CMK (cell line): ENCODE measurements at places on chromosomes 4 and X.

- DNase-seq, result no peak
Observed at GRCh38 chr4:124854968-124855367, 142.4 kb upstream of the ANKRD50 start.

GRCh38 chr4:143017210-143017609 is 167.5 kb upstream of the USP38 start:
- DNase-seq, result no peak

DNA sequence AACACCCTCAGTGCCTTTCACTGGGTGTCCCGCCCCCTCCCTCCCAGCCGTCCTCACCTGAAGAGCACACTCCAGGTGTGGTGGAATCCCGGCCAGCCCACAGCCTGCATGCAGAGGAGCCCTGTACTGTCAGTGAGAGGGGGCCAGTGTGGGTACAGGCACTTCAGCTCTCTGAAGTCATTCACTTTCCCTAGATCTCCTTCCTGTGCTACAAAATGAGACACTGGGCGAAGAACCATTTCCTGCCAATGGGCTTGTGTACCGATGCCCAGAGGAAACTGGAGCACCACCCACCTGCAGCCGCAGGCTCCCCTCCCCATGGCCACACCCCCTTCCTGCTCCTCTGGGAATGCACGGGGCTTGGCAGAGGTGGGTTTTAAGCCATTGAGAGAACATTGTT is 73.9 kb upstream of the C4orf50 start:
- no peak for DNase-seq

GRCh38 chr4:155179216-155179615 is 29.2 kb upstream of the NPY2R start:
- DNase-seq, result no peak

DNA sequence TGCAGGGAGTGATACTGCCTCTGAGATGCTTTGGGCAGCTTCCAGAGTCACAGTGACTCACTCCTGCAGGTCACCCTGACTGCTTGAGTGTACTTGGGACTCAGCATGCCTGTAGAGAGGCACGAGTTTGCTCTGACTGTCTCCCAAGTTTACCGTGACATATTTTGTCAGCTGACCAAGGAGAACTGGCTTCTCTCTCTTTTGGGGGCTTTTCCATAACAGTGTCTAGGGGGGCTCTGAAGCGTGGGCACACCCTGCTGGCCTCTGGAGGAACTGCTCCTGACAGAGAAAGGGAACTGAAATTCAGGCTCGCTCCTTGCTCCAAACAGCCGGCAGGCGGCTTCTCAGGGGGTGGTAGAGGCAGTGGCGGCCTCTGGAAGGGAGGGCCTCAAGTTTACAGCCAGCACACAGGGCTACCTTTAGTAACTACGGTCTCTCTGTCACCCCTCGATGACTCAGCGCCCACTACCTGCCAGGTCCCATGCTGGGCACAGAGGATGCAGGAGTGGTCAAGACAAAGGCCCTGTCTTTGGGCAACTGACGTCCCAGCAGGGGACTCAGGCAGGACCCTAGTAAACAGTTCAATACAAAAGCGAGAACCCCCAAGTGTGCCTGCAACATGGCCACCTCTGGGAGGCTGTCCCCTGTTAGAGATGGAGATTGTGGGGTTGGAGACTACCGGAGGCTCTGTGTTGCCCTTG is 17.8 kb downstream of the ZNF185 start:
- DNase-seq, result no peak

GRCh38 chrX:15471028-15471427 is 22.1 kb downstream of the PIR start:
- DNase-seq, result no peak

GRCh38 chrX:155246748-155247147 is 17.5 kb downstream of the RAB39B start:
- DNase-seq, result no peak

GRCh38 chr4:70930530-70931256 is 28.5 kb downstream of the MOB1B start:
- no peak for DNase-seq

DNA sequence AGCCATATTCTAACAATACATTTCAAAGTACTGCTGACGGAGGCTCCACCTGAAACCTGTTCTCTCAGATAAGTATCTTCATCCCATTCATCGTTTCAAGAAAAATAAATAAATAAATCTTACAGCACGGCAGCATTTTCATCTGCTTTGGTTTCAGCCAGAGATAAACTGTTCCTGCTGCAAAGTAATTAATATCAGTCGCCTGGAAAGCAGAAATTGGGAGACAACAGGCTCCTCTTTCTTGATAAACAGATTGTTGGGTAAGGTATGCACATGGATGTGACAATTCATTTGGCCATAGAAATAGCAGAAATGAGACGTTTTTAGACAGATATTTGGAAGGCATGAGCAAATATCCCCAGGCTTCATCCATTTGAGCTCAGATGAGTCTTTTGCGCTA is 110.4 kb downstream of the PPARGC1A start:
- DNase-seq, result no peak

- no peak for DNase-seq
Observed at GRCh38 chr4:153464068-153464467, 2.1 kb upstream of the TMEM131L start.

- DNase-seq, result no peak
Observed at GRCh38 chrX:20320461-20321159, 53.9 kb upstream of the RPS6KA3 start.

GRCh38 chrX:68204521-68205038 is 228.7 kb downstream of the OPHN1 start:
- no peak for DNase-seq

GRCh38 chr4:112978691-112979472 is 70.6 kb upstream of the ANK2 start:
- no peak for DNase-seq

GRCh38 chrX:50206753-50207152 is 2.2 kb downstream of the CCNB3 start:
- no peak for DNase-seq

DNA sequence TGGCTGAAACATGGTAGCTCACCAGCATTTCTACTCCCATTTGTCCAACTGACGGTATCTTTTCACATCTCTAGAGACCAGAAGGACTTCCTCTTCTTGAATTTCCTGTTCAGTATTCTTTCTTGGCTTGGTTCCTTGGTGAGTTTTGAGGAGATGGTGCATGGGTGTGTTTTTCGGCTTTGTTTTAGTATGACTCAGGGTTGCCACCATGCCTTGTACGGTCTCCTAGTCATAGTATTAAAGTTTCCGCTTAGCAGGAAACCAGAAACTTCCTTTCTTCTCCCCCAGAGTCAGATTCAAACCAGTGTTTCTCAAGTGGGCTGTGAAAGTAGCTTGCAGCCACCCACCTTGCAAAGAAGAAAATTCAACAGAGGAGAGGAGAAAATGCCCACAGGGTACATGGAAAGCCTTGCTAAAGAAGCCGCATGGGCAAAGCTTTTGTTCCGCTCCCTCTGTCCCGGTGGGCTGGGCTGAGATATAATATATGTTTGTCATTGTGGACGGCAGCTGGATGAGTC is 5.7 kb downstream of the CD99 start:
- DNase-seq, result peak; percentile 50

- DNase-seq, result no peak
Observed at GRCh38 chr4:41432881-41433280, 105.1 kb upstream of the LIMCH1 start.

DNA sequence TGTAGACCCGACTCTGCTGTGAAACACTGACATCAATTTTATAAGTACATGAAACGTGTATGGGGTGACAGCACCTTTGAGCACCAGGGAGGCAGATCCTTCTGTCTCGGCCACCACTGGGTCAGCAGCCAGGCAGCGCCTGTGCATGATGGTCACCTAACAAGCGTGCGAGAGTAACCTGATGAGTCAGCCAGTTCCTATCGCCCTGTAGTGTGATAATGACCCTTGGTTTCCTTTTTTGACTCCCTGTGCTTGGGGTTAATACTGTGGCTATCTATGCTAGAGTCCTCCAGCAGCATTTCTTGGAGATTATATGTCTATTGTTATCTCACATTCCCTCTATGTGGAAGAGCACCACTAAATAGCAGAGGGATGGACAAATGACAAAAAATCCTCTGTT is 101.6 kb downstream of the NPNT start:
- DNase-seq, result peak; percentile 64

GRCh38 chr4:120725639-120726580 is 196.6 kb downstream of the PRDM5 start:
- no peak for DNase-seq

DNA sequence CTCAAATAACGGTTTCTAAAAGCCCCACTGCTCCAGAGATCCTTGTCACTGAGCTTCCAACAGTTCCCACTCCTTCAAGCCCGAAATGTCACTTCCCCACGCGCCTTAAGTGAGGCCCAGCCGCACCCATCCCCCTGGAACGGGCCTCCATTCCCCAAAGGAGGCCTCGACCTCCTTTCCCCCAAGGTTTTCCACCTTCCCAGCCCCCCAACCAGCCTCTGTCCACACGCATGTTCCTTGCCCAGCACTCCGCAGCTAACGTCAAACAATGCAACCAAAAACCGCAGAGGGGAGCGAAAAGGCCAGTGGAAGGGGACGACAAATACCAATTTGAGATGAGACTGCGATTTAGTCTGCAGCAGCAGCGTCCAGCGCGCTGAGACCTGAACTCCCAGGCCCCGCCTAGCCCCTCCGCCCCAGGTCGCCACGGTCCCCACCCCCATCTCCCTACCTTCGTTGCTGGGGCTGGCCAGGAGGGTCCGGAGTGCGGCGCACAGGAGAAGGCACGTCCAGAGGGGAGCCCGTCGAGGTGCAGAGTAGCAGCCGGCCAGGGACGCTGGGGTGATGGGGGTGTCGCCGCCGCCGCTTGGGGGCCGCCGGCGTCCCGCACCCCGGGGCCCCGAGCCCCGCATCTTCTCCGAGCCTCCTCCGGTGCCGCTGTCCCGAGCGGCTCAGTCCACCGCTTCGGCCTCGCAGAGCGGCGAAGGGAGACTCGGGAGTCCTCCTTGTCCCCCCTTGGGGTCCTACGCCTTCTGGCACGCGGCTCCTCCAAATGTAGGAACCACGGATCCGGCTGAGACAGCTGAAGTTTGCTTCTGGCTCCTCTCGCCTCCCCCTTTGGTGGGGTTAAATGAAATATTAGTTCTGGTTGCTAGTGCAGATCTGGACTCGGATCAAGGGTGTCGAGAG is 924 bp downstream of the EPHA5 start:
- DNase-seq, result no peak

DNA sequence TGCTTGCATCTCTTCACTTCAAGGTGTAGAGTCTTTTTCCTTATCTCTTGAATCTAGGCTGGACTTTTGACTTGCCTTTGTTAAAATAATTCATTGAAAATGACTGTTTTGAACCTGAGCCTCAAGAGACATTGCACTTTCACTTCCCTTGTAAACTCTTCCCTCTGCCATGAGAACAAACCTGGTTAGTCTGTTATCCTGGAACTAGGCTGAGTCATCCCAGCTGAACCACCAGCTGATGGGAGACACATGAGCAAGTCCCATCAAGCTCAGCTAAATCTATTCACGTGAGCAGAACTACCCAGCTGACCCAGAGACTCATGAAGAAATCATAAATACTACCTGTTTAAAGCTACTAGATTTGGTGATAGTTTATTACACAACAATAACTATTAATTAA is 202.3 kb upstream of the CENPE start:
- DNase-seq, result no peak

DNA sequence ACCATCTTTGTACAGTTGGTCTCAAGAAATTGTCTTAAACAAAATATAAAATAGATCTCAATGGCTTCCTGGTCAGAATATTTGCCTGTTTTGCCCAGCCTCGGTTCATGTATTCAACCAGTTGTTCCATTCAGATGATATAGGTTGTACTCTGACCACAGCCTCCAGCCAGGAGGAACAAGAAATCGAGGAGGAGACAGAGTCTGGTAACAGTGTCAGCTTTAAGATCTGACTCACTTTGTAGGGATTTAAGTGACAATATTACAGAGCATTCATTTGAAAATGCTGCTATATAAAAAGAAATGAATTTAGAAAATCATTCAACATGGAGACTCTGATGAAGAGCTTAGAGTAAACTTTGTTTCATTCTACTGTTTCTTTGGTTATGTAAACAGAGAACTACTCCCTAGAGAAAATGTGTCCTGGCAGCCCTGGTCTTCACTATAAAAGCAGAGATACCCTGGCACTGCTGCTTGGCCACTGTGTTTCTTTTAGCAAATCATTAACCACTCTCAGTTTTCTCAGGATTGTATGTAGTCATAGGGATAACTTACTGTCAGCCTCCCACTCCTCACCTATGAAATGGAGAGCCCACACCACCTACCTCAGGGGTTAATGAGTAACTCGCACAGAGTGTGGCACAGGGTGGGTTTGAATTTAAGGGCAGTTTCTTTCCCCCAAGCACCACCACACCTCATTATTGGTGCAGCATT is 53.5 kb downstream of the PAGE2 start:
- no peak for DNase-seq

- no peak for DNase-seq
Observed at GRCh38 chr4:169921732-169922131, 104.5 kb downstream of the MFAP3L start.

DNA sequence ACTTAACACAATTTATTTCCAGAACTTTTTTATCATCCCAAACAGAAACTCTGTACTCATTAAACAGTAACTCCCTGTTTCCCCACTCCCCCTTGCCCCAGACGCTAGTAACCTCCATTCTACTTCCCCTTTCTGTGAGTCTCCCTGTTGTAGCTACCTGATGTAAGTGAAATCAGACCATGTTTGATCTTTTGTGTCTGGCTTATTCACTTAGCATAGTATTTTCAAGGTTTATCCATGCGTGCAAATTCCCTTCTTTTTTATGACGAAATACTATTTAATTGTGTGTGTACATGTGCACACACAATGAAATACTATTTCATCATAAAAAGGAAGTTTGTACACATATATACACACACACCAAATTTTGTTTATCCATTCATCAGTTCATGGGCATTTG is 5.2 kb downstream of the PKD2 start:
- no peak for DNase-seq

DNA sequence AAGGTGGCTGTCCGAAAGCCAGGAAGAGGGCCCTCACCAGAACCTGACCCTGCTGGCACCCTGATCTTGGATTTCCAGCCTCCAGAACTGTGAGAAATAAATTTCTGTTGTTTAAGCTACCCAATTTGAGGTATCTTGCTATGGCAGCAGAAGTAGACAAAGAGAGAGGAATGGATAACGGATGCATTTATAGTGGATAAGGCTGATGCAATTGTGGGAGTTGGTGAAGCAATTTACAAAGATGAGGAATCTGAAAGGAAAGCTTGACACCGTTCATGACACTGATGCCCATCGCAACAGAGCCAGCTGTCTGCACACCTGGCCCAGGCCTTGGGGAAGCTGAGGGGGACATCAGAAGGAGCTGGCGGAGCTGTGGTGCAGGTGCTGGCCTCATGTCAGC is 35.7 kb upstream of the MSL3 start:
- no peak for DNase-seq

GRCh38 chrX:40947276-40947675 is 138.0 kb upstream of the USP9X start:
- no peak for DNase-seq
